ENCODE measurements at places on chromosomes 13 and 19.

GRCh38 chr19:4497770-4498389 lies 20.4 kb downstream of the PLIN4 start:
- DNase-seq: no peak

DNA sequence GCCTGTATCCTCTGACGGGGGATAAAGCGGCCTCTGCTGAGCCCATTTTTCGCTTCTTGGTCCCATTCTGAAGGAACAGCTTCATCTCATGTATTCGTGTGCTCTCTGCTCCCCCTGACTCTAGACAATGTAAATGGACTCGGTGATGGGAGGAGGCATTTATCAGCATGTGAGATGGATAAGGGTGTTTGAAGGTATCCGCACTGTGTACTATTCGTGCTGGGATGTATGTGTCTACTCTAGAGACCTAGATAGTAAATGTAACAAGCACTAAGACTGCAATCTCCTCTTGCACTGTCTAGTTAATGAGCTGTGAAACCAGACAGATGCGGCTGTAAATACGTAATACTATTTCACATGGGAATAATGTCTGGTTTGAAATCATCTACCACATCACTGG lies 134.6 kb upstream of the ARGLU1 start:
- no peak for DNase-seq

DNA sequence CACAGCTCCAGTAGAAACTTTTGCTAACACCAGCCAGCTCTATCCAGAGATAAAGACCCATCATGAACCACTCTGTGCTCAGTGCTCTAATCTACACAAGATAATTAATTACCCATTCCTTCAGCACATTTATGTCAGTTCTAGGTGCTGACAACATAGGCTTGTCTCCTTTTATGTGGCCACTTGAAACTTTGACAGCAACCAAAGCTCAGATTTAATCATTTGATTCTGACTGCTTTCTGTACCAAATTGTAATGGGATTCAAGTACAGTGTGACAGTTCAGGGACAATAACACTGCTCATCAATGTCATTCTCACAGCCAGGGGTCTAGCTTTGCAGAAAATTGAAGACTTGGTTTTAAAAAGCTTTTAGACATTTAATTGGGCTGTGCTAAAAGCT lies 266.6 kb downstream of the KCTD12 start:
- DNase-seq: no peak

- no peak for DNase-seq
Measured at GRCh38 chr19:31260171-31260933, 88.9 kb downstream of the TSHZ3 start.

DNA sequence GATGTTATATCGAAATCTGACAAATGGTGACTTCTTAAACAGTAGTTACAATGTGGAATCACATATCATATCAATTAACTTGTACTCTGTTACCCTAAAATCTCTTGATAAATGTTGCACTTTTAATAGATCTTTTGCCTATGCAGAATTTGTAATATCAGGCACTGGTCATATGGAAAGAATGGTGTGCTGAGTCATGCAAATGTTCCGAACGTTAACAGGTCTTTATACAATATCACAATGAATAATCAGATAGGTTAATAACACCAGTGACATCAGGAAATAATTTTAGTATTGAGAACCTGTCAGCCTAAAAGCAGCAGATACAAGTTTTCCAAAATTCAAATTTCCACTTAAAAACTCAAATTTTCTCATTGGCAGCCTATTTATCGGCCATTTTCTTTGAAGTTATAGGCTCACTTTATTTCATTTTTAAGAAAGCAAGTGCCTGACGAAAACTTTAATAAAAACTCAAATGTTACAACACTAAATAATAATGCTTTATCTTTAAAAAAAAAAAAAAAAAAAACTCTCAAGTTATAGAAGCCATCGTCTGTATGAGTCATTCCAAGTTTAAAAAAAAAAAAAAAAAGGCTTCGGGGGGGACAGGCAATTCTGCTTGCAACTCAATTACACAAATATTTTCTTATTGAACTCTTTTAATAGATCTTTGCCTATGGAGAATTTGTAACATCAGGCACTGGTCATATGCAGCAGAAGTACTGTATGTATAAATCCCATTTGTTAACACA lies 180.9 kb downstream of the DIAPH3 start:
- no peak for DNase-seq

- DNase-seq: no peak
Measured at GRCh38 chr13:25453850-25454365, 82.1 kb downstream of the ATP8A2 start.

DNA sequence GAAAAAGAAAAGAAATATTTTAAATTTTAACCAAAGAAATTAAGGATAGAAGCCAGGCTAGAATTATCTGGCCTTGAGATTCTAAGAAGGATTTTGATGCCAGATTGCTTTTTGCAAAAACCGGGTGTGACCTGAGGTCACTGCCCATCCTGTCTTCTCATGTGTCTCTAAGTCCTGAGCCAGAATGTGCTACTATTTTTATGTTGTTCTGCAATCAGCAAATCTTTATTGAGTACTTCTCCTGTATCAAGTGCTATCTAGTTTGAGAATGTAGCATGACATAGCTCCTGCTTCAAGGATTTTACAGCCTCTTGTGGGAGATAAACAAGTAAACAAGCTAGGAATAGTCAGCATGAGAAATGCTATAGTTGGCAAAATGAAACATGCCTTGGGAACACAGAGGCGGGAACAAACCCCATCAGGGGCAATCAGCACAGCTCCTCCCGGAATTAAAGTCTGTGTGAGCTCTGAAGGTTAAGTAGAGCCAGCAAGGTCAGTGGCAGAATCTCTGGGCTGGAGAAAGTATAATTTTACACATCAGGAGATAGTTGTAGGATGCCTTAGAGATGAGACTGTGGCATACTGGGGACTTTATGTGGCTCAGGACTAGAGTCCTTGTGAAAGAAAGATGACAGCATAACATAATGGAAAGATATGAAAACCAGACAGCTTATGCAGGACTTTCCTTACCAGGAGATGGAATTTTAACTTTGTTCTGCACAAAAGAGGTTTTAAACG lies 899.5 kb upstream of the SLC10A2 start:
- DNase-seq: no peak

DNA sequence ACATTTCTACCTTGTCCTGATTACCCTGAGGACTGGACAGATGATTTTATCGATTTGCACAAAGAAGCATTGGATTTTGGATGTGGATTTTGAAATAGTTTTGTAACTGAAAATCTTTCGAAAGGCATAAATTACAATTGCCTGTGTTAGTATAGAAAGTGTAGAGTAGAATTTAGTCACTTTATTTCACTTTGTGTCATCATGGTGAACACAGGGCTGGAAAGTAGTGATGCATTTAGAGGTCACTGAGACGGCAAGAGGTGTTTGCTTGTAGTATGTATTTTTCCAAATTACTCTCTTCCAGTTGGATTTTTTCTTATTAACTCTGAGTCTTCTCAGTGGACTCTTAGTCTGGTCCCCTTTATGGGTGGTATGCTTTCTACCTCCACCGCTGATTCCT lies 326.0 kb downstream of the NALCN start:
- no peak for DNase-seq

GRCh38 chr13:40228496-40228895 lies 437.9 kb downstream of the FOXO1 start:
- DNase-seq: no peak

- no peak for DNase-seq
Measured at GRCh38 chr13:110565296-110565695, 3.8 kb upstream of the RAB20 start.

- no peak for DNase-seq
Measured at GRCh38 chr13:85191996-85192718, 607.1 kb downstream of the SLITRK6 start.

DNA sequence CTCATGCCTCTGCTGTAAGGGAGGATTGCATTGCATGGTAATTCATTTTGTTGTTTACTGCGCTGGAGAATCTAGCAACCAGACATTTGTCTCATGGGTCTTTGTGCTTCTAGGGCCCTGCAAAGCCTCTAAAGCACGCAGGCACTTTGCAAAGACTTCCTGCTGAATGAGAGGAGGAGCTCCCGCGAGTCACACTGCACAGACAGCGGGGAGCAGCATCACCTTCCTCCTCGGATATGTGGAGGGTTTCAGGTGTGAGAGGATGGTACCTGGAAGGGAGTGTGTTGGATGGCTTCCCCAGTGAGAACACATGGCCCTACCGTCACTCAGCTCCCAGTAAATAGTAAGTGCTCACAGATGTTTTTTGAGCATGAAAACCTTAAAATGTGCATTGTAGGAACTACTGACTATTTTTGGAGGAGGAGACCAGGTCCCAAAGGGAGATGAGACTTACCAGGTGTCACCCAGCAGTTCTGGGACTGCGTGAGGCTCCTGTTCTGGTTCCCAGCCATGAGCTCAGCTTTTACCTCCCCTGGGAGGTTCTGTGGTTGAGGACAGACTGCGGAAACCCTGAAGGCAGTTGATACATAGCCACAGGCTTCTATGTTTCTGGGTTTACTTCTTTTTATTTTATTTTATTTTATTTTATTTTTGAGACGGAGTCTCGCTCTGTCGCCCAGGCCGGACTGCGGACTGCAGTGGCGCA lies 278.0 kb downstream of the FGF9 start:
- DNase-seq: no peak

DNA sequence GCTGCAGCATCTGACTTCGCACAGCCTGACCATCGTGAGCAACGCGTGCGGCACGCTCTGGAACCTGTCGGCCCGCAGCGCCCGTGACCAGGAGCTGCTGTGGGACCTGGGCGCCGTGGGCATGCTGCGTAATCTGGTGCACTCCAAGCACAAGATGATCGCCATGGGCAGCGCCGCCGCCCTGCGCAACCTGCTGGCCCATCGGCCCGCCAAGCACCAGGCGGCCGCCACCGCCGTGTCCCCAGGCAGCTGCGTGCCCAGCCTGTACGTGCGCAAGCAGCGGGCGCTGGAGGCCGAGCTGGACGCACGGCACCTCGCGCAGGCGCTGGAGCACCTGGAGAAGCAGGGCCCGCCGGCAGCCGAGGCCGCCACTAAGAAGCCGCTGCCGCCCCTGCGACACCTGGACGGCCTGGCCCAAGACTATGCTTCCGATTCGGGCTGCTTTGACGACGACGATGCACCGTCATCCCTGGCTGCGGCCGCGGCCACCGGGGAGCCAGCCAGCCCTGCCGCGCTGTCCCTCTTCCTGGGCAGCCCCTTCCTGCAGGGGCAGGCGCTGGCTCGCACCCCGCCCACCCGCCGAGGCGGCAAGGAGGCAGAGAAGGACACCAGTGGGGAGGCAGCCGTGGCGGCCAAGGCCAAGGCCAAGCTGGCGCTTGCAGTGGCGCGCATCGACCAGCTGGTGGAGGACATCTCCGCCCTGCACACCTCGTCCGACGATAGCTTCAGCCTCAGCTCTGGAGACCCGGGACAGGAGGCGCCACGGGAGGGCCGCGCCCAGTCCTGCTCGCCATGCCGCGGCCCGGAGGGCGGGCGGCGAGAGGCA lies 13.6 kb downstream of the C19orf25 start:
- no peak for DNase-seq

DNA sequence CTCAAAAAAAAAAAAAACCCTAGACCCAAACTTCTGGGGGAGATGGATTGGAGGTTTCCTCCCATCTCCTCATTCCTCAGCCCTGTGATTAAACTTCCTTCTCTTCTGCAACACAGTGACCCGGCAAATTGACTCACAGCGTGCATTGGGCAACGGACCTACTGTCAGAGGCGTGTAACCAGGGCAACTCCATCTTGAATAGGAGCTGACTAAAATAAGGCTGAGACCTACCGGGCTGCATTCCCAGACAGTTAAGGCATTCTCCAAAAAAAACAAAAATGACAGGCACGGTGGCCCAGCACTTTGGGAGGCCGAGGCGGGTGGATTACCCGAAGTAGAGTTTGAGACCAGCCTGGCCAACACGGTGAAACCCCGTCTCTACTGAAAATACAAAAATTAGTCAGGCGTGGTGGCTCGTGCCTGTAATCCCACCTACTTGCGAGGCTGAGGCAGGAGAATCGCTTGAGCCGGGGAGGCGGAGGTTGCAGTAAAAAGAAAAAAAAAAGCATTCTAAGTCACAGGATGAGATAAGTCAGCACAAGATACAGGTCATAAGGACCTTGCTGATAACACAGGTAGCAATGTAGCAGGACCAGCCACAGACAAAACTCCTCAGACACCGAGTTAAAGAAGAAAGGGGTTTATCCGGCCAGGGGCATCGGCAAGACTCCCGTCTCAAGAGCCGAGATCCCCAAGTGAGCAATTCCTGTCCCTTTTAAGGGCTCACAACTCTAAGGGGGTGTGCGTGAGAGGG lies 5.4 kb upstream of the NLRP7 start:
- peak; percentile 26 for DNase-seq

GRCh38 chr13:58476206-58476918 lies 844.8 kb downstream of the PCDH17 start:
- no peak for DNase-seq

- DNase-seq: peak; percentile 79
Measured at GRCh38 chr19:11587302-11587974, 9.8 kb upstream of the ZNF627 start.

DNA sequence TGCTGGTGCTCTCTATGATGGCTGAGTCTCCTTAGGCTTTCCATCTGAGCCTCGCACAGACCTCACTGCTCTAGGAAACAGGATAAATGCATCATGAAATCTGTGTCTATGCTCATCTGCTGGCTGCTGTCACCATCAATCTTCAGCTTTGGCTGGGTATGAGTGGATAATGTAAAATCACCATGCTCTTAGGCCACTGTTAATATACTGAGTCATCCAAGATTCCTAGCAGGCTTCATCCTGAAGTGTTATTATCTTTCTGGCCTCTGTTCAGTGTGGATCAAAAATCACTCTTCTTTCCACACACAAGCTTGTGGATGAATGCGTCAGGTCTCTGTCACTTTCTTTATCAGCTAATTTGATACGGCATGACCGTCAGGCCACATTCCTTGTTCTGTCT lies 317.4 kb downstream of the NALCN start:
- no peak for DNase-seq

DNA sequence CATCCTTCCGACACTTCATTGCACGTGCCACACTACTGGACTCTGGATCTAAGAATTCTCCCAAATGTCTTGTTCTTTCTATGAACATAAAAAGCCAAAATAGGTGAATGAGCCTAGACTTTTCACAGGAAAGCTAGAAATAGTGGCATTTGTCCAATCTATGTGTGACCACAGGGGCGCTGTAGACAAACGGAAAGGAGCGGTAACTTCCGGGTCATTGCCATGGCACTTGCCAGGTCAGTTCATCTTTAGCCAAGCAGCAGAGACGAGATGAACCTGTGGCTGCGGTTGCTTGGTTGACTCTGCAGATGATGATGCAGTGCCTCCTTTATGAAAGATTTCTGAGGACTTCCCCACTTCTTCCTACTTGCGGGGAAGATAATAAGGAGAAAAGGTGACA lies 65.6 kb downstream of the ADGRE1 start:
- DNase-seq: no peak

- peak; percentile 87 for DNase-seq
Measured at GRCh38 chr19:55460670-55461258, 678 bp downstream of the ISOC2 start.

GRCh38 chr19:40423938-40424337 lies 1.9 kb downstream of the SERTAD1 start:
- no peak for DNase-seq

GRCh38 chr13:99778500-99778899 lies 193.1 kb downstream of the ZIC5 start:
- no peak for DNase-seq

GRCh38 chr19:13613447-13613846 lies 107.2 kb upstream of the CACNA1A start:
- no peak for DNase-seq
